DMS153 (cell line): ENCODE measurements at places on chromosomes 1 and 21.
A peak's percentile ranks its signal among the peaks of the same experiment; 100 is the strongest.

GRCh38 chr1:231786126-231786525, 159.5 kb downstream of the DISC1 start:
- DNase-seq, result no peak

GRCh38 chr1:152774875-152775274, at the start of gene LCE1F:
LCE1F (plus strand) TSS chr1:152775140; CDS start chr1:152776372, 1,232 bp downstream.
- no peak for DNase-seq

GRCh38 chr1:99756598-99756997, 9.8 kb downstream of the FRRS1 start:
- no peak for DNase-seq

GRCh38 chr1:161404051-161404597, 36.4 kb upstream of the CFAP126 start:
- DNase-seq, result no peak

- DNase-seq, result no peak
These were observed 353.6 kb upstream of the C1orf87 start for GRCh38 chr1:60427194-60427593.

DNA sequence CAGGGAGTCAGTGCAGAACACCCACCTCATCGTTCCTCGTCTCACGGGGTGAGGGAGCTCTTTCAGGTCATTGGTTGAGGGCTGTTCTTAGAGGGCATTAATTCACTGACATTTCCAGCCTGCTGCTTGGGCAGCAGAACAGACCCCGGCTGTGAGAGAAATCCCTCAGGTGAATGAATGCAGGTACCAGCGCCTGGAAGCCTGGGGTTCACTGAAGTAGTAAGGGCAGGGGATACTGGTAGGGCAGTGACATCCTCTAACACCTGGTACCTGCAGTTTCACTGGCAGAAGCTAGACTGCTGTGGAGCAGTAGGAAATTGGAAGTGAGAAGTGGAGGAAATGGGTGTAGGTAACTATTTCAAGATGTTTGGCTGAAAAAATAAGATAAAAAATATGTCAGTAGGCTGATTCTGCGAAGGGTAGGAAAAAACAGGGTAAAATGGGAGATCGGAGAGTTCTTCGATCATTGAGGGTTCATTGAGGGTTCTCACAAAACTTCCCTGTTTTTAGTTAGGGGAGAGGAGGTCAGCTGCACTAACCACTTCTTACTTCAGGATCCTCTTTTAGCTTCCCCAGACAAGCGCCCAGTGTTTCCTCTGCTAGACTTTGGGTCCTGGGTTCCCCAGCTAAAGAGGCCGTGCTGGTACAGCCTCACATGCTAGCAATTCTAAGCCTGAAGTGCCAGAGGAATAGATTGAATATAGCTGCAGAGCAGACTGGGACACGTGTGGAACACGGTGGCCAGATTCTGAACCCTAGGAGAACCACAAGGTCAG, 55.2 kb downstream of the RNF220 start:
- DNase-seq, result no peak

- no peak for DNase-seq
These were observed 92.8 kb downstream of the INTS7 start for GRCh38 chr1:211942583-211942982.

- DNase-seq, result no peak
These were observed 63.8 kb downstream of the FBXO2 start for GRCh38 chr1:11590395-11590794.

GRCh38 chr1:178954325-178954690, 71.4 kb upstream of the FAM20B start:
- no peak for DNase-seq

DNA sequence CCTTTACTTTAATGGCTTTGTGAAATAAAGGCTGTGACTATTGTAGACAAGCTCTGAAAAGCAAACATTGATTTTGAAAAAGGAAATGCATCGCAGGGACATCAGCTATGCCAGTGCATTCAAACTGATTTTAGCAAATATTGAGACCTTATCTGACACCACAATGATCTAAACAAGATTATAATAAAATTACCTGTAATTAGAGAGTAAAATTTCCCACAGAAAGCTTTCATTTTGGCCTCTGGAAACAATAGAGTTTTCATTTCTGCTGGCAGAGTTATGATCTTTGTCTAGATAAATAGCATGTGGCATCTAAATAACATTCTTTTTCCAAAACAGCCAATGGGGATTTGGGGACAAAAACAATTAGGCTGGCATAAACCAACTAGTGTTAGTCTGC, 650.4 kb upstream of the PRMT6 start:
- DNase-seq, result peak; percentile 20

- no peak for DNase-seq
These were observed 336.3 kb downstream of the PBX1 start for GRCh38 chr1:164895026-164895912.

GRCh38 chr1:111032295-111032897, 68.7 kb upstream of the LRIF1 start:
- no peak for DNase-seq

GRCh38 chr21:27475363-27475955, 508.6 kb upstream of the ADAMTS5 start:
- no peak for DNase-seq

GRCh38 chr21:36134803-36135390, at the start of gene CBR3:
CBR3 (plus strand) TSS chr21:36135079; CDS start chr21:36135193, 114 bp downstream.
- no peak for DNase-seq

- no peak for DNase-seq
These were observed 52.4 kb downstream of the TOR1AIP2 start for GRCh38 chr1:179825206-179825605.

DNA sequence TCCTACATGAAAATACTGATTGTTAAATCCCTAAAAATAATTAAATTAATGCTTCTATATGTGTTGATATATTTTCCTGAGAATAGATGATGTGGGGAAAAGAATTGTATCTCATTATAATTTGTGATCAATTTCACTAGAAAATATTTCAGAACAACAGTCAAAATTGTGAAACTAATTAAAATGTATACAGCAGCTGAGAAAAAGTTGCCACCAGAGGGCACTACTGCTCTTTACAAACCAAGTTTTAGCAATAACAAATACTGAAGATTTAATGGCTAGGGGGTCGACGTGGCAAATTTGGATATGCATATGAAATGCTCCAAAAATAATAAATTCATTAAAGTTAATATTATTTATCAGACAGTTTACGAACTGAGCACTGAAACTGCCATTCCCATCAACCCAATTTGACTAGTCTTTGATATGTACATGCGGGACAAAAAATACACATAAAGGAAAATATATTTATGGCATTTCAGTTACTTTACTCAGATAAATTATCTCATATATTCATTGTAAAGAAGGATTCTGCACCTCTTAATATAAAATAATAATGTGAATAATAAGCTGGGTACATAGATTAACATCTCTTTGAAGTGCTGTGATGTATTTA, 96.3 kb upstream of the TMPRSS15 start:
- DNase-seq, result peak; percentile 16

DNA sequence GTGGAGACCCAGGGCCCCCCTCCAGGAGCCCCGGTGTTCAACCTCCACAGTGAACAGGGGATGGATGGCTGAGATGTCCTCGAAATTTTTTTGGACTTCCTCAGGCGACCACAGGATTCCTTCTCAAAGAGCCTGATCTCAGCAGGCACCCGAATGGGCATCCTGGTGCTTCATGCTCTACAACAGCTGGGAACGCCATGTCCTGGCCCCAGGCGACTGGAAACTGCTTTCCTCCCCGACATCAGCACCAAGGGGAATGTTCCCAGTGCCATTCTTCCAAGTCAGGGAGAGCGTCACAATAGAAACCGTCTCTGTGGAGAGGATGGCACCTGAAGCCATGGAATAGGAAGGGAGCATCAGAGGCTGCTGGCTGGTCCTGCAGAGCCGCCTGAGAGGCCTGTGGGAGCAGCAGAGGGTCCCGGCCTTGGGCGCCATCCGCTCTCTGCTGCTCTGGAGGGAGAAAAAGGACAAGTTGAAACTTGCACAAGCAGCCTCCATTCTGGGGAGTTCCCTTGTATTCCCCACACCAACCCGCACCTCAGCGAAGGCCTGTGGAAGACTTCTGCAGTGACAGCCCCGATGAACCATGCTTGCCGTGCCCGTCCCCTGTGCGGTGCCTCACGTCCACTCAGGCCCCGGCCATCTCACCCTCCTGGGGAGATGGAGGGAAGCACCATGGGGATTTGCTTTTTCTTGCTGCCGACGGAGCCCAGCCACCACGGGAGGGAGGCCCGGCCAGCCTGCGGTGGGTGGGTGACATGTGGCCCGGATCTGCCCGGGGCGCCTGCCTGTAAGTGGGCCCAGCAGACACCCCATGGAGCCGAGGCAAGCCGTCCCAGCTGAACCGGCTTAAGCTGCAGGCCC, 2.3 kb upstream of the ADARB1 start:
- DNase-seq, result no peak

GRCh38 chr1:27149762-27150113, 5.2 kb downstream of the SLC9A1 start:
- no peak for DNase-seq

DNA sequence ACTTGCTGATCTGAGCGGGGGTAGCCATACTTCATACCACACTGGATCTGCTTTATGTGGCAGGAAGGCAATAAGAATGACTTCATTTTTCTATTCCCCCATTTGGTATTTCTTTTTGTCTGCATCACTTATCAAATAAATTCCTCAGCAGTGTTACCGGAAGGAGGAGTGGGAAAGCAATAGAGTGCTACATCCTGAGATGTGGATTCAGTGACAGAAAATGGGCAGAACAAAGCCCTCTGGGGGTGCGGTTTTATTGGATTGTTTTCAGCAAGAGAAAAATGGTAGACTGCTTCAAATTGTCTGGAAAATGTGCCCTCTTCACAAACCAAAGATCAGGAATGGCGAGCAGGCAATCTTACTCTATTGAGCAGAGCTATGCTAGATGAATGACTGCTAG, 751.9 kb upstream of the NEGR1 start:
- DNase-seq, result no peak

GRCh38 chr1:9292361-9293240, at the start of gene SPSB1:
SPSB1 (plus strand) TSS chr1:9292894; CDS start chr1:9355892, 62,998 bp downstream.
- peak; percentile 53 for DNase-seq

- no peak for DNase-seq
These were observed 14.2 kb upstream of the ZBTB8A start for GRCh38 chr1:32525053-32525452.

DNA sequence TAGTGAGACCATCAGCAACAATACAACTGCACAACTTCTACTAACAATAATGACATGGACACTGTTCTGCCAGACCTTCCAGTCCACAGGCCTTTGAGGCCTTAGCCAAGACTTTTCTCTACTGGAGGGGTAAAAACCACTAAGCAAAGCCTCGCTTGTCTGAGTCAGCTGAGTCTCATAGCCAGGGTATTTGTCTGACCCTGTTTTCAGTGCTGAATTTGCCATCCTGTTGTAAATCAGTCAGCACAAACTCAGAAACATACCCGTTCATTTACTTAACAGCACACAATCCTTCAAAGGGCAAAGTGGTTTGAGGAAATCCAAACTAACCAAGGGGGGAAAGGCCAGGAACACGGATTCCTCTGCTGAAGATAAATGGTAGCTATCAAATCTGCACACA, 537.8 kb downstream of the SMYD3 start:
- no peak for DNase-seq

GRCh38 chr21:33843216-33843615, 72.4 kb downstream of the ATP5PO start:
- DNase-seq, result no peak

GRCh38 chr1:59750328-59751003, 64.3 kb upstream of the HOOK1 start:
- DNase-seq, result no peak
